ENCODE measurements at places on chromosomes 3 and 15.

DNA sequence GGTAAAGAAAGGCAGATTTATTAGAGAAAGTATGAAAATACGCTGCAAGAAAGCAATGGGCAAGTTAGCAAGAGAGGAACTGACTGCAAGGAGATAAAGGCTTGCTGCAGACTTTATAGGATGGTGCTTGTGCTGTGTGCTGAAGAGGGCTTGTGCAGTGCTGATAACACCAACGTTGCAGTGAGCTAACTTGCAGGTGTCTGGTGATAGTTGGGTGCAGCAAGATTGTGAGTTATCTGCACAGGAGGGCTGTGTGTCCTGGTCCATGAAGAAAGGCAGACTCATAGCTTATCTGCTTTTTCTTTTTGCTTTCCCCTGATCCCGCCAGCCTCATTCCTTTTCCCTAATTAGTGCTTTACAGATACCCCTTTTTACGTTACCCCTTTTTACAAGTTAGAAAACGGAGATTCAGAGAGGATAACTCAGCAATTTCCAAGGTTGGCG is 58.0 kb upstream of the ZNF148 start:
- DNase-seq = no peak

DNA sequence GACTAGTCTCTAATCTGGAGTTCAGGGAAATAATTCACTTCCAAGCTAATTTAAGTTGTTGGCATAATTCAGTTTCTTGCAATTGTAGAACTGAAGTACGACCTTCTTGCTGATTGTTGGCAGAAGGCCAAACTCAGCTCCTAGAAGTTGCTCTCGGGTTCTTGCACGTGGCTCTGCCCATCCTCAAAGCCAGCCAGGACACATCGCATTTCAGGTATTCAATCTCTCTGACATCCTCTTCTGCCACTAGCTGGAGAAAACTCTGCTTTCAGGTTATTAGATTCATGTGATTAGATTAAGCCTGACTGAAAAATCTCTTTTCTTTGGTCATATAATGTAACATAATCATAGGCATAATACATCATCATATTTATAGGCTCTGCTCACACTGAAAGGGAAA is 362.0 kb downstream of the ZPLD1 start:
- no peak for DNase-seq

DNA sequence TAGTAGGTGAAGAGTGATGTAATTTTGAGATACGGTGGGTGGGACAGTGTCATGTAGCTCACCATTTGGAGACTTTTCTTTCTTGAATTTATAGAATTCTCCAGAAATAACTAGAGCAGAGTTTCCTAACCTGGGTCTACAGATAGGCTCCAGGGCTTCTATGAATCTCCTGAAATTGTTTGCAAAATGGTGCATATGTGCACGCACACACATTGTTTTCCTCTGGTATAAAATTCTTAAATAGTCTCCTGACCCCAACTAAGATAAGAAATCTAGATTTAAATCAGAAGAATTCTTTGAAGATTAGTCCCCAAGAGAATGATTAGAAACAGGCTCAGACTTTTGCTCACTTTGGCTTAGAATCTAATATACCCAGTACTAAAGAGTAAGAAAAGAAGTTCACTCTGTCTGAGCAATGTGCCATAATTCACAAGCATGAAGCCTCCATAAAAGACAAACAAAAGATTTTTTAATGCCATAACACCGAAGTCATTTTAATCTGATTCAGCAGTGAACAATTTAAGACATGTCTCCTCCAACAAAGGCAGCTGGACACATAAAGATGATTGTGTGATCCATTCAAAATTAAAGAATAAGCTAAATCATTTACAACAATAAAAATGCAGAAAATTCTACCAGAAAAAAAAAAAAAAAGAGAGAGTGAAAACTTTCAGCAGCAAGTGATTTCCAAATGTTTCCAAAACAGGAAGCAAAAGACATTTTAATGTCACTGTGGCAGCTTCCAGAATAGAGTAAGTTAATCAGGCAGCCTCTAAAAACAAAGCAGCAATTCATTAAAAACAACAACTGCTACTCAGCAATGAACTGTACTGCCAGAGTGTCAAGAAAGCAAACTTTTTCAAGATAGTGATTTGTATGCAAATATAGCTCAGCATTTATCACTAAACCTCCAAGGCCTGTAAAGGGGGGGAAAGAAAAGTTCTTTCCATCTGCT is 975.5 kb upstream of the CFAP20DC start:
- no peak for DNase-seq

GRCh38 chr3:114745322-114746240 is 401.5 kb downstream of the ZBTB20 start:
- DNase-seq = no peak

Data from stimulated activated CD4-positive, alpha-beta T cell treated with anti-CD3 and anti-CD28 coated beads, Interleukin-15, amount 100 ng/mL, for 1 hour (primary cell).